Activated naive CD8-positive, alpha-beta T cell treated with anti-CD3 and anti-CD28 coated beads for 36 hours (primary cell): ENCODE measurements at places on chromosomes 6 and 20. TPM values are rescaled to one million over a fixed set of nuclear protein-coding genes. Genes with fewer than 3 reads are reported as not detected.

DNA sequence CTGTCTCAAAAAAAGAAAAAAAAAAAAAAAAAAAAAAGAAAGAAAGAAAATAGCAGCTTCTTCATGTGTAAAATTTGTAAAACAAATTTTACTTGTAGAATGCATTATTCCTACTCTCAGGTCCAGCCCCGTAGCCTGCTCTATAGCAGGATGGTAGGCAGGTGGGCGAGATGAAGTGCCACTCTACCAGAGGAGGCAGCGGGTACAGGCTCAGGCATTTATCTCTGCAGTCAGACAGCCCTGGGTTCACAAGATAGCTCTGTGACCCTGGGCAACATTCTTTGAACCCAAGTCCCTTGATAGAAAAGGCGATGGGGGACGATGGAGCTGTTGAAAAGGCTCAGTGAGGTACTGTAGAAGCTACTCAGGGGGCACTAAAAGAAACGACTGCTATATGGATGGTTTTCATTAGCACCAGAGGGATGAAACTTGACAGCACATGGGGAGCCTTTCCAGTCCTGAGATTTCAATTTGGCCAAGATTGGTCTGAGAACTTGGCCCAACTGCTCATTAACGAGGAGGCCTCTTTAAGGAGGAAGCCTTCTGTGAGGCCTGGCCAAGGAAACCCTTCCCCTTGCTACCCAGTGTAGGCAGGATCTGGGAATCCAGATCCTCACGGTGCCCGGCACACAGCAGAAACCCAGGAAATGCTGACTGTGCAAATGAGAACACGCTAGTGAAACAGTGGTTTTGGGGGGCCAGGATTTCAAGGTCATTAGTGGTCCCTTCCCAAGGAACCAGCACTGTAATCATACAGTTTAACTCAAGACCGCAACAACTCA lies 63.1 kb downstream of the MYH7B start:
- DNase-seq: no peak
- no peak overlapping the region for H3K27ac ChIP-seq
- no peak overlapping the region for H3K4me3 ChIP-seq
- H3K4me1 ChIP-seq: no peaks in the 10 kb centered on the region

DNA sequence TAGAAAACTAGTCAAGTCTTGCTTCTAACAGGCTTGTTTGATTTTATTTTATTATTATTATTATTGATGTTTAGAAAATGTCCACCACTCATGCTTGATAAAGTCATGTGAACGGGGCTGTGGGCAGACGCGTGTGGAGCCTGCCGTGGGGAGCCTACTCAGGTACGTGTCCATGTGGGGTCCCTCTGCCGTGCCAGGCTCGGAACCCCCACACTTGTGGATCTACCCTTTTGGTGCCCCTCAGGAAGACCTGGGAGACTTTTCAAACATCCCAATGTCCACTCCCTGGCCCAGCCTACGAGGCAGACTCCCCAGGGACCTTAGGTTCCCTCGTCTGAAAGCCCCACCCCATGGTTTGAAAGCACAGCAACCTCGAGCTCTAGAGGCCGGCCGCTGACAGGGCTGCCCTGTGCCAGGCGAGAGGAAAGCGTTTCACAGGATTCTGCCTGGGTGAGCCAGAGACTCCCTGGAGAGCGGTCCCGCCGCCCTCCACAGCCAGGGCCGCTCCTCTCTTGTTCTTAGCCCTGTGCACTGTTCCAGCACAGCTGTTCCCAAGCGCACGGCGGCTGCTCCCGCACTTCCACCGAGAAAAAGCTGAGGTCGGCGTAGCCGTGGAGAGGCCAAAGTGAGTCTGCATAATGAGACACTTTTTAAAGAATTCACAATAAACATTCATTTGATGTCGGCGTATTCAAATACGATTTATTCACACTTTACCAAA lies 249.7 kb downstream of the TTLL2 start:
- no peak overlapping the region for H3K4me3 ChIP-seq
- no peaks in the 10 kb centered on the region for H3K36me3 ChIP-seq
- no peaks in the 10 kb centered on the region for H3K4me1 ChIP-seq
- H3K27me3 ChIP-seq: peaks cover 6% of the 10 kb centered on the region
- H3K27ac ChIP-seq: no peak overlapping the region

- no peak for DNase-seq
- H3K27me3 ChIP-seq: peaks cover 35% of the 10 kb centered on the region
- no peaks in the 10 kb centered on the region for H3K36me3 ChIP-seq
- no peak overlapping the region for H3K4me3 ChIP-seq
- H3K4me1 ChIP-seq: no peaks in the 10 kb centered on the region
Measured at GRCh38 chr6:127550403-127550802, 26.6 kb upstream of the C6orf58 start.

DNA sequence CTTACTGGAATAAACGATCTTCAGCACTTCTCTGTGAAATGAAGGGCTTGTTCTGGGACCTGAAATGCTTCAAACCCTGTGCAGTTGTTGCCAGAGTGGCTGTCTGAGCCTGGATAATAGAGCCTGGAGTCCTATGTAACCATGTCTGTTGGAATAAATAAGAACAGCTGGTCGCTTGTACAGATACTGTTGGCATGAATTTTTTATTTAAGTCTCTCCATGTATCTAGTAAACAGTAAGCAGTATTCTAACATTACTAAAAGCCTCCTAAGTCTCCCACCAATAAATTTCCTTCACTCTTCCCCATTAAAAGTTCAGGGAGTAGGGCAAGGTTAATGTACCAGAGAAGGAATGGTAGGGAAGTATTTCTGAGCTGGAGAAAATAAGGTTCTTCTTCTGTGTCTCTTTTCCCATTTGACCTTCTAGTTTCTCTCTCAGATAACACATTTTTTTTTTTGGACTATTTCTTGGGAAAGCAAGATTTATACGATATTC lies 227.5 kb downstream of the PRL start:
- H3K4me1 ChIP-seq: no peaks in the 10 kb centered on the region
- peaks cover 6% of the 10 kb centered on the region for H3K27me3 ChIP-seq
- no peaks in the 10 kb centered on the region for H3K36me3 ChIP-seq
- no peak overlapping the region for H3K27ac ChIP-seq
- DNase-seq: no peak

GRCh38 chr6:169265486-169266131 lies 12.0 kb upstream of the THBS2 start:
- no peak for DNase-seq
- H3K4me1 ChIP-seq: no peaks in the 10 kb centered on the region
- H3K27me3 ChIP-seq: peaks cover 3% of the 10 kb centered on the region
- H3K4me3 ChIP-seq: no peak overlapping the region
- no peaks in the 10 kb centered on the region for H3K36me3 ChIP-seq

DNA sequence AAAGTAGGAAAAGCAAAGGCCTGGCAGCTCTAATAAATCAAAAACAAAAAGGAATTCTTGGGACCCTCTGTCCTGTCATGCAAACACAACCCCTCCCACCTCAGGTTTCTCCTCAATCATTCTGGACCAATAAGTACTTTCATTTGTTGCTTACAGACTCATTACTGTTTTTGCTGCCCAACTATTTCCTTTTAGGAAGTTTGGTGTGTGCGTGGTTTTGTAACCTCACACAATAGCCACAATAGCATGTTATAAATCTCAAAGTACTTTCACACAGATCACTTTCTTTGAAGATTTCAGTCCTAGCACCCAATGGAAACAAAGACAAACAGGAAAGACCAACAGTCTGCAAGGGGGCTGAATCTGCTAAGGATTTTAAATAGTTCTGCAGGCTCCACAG lies 4.5 kb downstream of the MRPL14 start:
- peak overlapping the region; percentile 32 for H3K4me3 ChIP-seq
- no peaks in the 10 kb centered on the region for H3K27me3 ChIP-seq
- peak overlapping the region; percentile 66 for H3K27ac ChIP-seq
- H3K4me1 ChIP-seq: peaks cover 62% of the 10 kb centered on the region

GRCh38 chr6:29792123-29793035 lies 35.2 kb upstream of the HLA-G start:
- H3K4me3 ChIP-seq: peak overlapping the region; percentile 75
- peak; percentile 66 for DNase-seq
- peaks cover 8% of the 10 kb centered on the region for H3K4me1 ChIP-seq
- peaks cover 41% of the 10 kb centered on the region for H3K27me3 ChIP-seq

DNA sequence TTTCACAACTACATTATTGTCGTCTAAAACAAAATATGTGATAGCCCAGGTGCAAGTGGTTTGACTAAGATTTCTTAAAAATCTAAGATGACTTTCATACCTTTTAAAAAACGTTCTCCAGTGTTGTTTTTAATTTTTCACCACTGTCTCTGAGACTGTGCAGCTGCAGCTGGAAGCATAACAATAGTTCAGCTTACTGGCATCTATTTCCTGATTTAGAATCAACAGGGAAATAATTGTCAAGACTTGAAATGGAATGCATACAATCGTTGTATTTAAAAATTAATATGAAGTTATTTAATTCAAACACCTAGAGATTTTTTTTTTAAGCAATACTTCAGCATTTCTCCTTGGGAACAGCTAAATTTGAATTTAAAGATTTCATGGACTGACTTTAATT lies 982.0 kb upstream of the EPHA7 start:
- H3K27me3 ChIP-seq: no peaks in the 10 kb centered on the region
- no peaks in the 10 kb centered on the region for H3K4me1 ChIP-seq
- H3K36me3 ChIP-seq: no peaks in the 10 kb centered on the region
- DNase-seq: no peak

GRCh38 chr6:31945507-31946369 lies at the start of gene CFB:
CFB (plus strand) TSS chr6:31946095; CDS start chr6:31946222, 127 bp downstream.
- peaks cover 9% of the 10 kb centered on the region for H3K4me1 ChIP-seq
- H3K36me3 ChIP-seq: no peaks in the 10 kb centered on the region
- H3K4me3 ChIP-seq: no peak within 1 kb of the TSS
- H3K27me3 ChIP-seq: peaks cover 8% of the 10 kb centered on the region
- DNase-seq: peak; percentile 21

DNA sequence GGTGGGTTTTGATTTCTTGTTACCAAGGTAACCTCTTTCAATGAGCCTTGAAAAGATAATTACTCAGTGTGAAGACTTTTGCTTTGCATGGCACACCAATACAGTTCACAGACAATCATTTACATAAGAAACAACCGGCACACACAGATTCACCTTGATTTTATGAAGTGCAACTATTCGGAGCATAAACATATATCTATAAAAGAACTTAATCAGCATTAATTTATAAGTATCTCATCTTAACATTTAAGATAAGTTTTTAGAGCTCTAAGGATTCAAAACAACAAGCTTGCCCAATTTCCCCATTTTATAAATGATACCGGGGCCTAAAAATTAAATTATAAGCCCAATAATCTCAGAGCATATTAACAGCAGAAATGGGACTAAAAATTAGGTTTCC lies 85.9 kb upstream of the PCSK2 start:
- H3K36me3 ChIP-seq: no peaks in the 10 kb centered on the region
- DNase-seq: no peak
- no peak overlapping the region for H3K27ac ChIP-seq
- no peaks in the 10 kb centered on the region for H3K27me3 ChIP-seq
- no peak overlapping the region for H3K4me3 ChIP-seq
- H3K4me1 ChIP-seq: no peaks in the 10 kb centered on the region

DNA sequence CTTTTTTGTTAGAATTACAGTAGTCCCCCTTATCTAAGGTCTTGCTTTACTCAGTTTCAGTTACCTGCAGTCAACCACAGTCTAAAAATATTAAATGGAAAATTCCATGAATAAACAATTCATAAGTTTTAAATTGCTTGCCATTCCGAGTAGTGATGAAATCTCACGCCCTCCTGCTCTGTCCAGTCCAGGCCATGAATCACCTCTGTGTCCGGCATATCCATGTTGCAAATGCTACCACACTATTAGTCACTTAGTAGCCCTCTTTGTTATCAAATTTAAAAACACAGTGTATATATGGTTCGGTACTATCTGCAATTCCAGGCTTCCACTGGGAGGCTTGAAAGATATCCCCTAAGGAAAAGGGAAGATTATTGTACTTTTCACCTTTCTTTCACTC lies 164.6 kb upstream of the FAM83B start:
- no peaks in the 10 kb centered on the region for H3K4me1 ChIP-seq
- no peak for DNase-seq
- no peaks in the 10 kb centered on the region for H3K27me3 ChIP-seq
- H3K4me3 ChIP-seq: no peak overlapping the region
- H3K36me3 ChIP-seq: no peaks in the 10 kb centered on the region

GRCh38 chr6:53009056-53009455 lies 14.0 kb upstream of the GSTA4 start:
- DNase-seq: no peak
- no peaks in the 10 kb centered on the region for H3K36me3 ChIP-seq
- no peak overlapping the region for H3K4me3 ChIP-seq
- no peaks in the 10 kb centered on the region for H3K4me1 ChIP-seq

DNA sequence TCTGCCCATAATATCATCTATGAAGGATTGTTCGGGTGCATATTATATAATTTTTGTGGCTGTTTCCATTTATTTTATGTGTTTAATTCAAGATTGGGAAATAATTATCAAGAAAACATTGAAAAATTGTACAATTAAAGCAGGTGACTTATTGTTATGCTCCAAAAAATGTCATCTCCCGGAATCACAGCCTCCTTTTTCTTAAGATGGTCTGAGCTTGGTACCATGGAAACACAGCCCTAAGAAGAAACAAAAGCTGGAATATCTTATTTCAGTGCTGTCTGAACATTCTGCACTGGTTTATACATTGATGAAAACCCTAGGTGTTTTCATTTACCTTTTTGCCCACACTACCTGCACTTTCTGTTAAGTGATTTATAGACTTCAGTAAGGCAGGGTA lies 367.2 kb downstream of the ARHGAP18 start:
- peaks cover 32% of the 10 kb centered on the region for H3K27me3 ChIP-seq
- no peak for DNase-seq
- H3K27ac ChIP-seq: no peak overlapping the region
- no peak overlapping the region for H3K4me3 ChIP-seq
- no peaks in the 10 kb centered on the region for H3K4me1 ChIP-seq
- no peaks in the 10 kb centered on the region for H3K36me3 ChIP-seq

- no peaks in the 10 kb centered on the region for H3K36me3 ChIP-seq
- no peaks in the 10 kb centered on the region for H3K4me1 ChIP-seq
- DNase-seq: no peak
- peaks cover 88% of the 10 kb centered on the region for H3K27me3 ChIP-seq
Measured at GRCh38 chr20:49561806-49562205, 6.1 kb downstream of the PTGIS start.

GRCh38 chr20:41034239-41034638 lies 5.6 kb downstream of the TOP1 start:
- peaks cover 77% of the 10 kb centered on the region for H3K36me3 ChIP-seq
- no peak overlapping the region for H3K27ac ChIP-seq
- H3K27me3 ChIP-seq: no peaks in the 10 kb centered on the region
- H3K4me1 ChIP-seq: peaks cover 78% of the 10 kb centered on the region
- H3K4me3 ChIP-seq: no peak overlapping the region
- DNase-seq: no peak

DNA sequence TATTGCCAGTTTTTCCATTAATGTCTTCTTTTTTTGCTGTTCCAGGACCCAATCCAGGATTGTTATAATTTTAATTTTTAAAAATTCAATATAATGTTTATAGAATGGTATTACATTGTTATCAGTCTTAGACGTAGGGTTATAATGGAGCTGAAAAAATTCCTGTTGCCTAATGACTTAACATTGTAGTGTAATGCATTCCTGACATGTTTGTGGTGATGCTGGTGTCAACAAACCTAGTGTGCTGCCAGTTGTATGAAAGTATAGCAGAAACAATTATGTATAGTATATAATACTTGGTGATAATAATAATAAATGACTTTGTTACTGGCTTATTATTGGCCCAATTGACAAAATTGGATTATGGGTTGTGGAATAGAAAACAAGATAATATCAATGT lies 30.4 kb downstream of the KIZ start:
- no peak overlapping the region for H3K27ac ChIP-seq
- no peak for DNase-seq
- H3K4me3 ChIP-seq: no peak overlapping the region

Gene C20orf202
- not detected for total RNA-seq

Gene BTNL2
- total RNA-seq: not detected

Gene HTR1B
- not detected for total RNA-seq

Gene EMILIN3
- total RNA-seq: not detected

Gene MYLK4
- total RNA-seq: 0.10 TPM

Gene DOP1A
- total RNA-seq: 8.1 TPM
